ENCODE measurements at places on chromosomes 3 and 15.
A peak's percentile ranks its signal among the peaks of the same experiment; 100 is the strongest.

DNA sequence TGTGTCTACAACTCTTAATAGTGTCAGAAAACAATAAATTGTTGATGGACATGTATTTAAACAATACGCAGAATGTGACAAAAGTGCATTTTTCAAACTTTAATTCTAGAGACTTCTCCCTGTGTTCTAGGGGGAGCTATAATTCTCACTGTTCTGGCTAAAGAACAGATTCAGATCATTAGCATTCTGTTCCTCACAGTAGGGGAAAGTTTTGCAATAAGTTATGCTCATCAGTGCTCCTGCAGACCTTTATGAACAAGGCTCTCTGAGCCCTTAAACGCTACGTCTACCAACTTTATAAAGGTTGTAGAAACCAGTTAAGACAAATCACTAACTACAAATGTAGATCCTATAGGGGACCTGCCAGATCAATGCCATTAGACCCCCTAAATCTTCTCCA, 444.2 kb downstream of the SQOR start:
- no peak for DNase-seq

GRCh38 chr15:90037961-90038631, 37.0 kb downstream of the ZNF710 start:
- DNase-seq: peak; percentile 70

DNA sequence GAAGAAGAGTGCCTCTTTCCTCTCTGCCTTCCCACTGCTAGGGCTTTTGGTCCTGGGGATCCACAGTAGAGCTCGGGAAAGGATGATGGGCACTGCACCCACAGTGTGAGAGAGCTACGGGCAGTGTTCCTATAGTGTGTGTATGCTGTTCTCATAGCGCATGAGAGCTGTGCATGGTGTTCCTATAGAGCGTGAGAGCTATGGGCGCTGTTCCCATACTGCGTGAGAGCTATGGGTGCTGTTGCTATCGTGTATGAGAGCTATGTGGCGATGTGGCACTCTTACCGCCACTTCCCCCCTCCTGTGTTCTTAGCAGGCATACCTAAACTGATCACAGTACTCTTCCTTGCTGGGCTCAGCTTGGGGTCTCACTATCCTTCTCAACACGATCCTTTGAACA, 213.5 kb downstream of the EDEM1 start:
- DNase-seq: no peak

DNA sequence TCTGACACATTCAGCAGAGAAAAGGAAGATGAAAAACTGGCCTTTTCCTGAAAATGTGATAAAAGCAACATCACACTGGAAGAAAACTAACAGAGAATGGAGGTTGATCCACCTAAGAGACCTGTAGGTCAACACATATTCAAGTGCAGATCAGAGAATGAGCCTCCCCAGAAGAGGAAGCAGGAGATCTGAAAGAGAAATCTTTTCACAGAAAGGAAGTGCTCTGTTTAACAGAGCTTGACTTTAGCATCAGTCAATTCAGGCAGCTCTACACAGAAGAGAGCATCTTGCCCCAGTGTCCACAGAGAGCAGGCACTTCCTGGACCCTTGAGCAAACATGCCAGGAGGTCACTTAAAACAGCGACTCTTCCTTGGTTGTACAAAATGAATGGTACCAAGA, 655.4 kb upstream of the GBE1 start:
- no peak for DNase-seq

DNA sequence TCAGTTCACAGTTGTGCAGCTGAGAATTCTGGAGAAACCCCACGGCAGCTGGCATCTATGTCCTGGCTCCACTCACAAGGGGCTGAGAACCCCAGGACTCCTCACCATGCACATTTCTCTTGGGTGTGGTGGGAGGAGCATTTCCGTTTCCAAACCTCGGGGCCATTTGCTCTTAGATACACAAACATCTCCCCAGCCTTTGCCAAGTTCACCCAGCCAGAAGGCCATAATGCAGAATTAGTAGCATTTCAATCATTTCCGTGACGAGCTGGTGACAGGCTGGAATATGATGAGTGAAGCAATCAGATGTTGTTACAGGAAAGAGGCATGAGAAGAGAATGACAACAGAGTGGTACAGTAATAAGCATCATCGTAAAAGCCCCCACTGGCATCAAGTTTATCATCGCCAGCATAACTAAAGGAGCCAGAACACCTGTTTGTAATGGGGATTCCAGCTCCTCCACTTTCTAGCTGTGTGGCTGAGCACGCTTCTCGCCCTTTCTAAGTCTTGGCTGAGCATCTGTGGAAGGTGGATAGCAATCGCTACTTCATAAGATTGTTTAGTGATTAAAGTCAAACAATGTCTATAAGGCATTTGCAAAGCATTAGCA, 82.0 kb downstream of the LIPC start:
- DNase-seq: no peak

GRCh38 chr3:108380128-108380795, 83.9 kb downstream of the HHLA2 start:
- DNase-seq: no peak

DNA sequence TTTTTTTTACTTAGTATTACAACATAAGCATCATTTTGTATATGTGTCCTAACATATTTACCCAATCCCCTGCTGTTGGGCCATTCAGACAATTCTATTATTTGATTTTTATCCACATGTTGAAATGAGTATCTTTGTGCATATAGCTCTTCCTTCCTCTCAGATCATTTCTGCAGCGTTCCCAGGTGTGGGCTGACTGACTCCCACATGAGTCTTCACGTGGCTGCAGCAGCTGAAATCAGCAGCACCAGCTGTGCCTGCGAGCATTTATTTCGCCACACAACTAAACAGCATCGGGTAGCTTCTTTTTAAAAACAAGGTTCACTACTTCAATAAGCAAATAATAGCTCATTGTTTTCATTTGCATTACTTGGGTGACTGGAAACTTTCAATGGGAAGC, 44.5 kb upstream of the PDE8A start:
- DNase-seq: no peak

- no peak for DNase-seq
Observed at GRCh38 chr15:66855041-66855440, 153.0 kb downstream of the SMAD6 start.

DNA sequence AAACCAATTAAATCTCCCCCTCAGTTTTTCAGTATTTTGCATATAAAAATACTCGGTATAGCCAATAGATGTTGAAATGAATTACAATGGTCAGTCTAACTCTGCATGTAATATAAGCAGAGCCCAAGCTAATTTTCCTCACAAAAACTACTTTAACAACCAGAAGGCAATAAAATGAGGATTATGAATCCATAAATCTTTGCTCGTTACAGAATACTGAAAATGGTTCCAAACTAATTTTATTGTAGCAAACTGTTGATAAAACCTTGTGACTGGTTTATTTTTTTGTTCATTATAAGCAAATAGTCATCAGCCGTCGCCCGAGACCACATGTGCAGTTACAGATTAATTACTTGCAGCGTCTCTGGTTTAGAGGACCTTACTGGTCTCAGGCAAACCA, 183.2 kb downstream of the SSR3 start:
- DNase-seq: no peak

DNA sequence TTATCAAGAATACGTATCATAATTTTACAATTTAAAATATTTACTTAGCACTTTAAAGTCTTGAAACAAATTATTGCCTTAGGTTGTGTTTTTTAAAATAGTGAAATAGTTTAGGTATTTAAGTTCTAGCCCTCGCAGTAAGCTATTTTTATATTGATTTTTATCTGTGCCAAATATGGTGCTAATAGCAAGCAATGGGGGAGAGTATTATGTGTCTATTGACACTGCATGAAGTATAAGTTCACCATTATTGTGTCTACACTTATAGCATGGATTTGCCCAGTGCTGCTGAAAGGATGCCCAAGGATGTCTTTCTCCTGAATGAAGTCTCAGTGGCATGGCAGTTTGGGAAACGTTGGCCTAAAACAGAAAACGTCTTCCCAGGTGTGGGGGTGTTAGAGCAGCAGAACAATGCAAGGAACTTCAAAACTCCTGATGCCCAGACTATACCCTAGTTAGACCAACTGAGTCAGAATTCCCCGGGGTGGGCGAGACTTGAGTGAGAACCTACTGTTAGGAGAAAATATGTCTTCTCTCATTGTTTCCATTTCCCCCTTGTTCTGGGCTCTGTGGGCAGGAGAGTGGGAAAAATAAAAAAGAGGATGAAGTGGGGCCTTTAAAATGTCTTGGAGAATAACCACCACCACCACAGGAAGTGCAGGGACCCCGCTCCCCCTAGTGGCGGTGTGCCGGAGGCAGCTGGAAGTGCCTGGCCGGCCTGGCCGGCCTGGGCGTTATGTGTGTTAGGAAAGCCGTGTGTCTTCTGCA, 104.2 kb upstream of the SLC7A14 start:
- peak; percentile 50 for DNase-seq

DNA sequence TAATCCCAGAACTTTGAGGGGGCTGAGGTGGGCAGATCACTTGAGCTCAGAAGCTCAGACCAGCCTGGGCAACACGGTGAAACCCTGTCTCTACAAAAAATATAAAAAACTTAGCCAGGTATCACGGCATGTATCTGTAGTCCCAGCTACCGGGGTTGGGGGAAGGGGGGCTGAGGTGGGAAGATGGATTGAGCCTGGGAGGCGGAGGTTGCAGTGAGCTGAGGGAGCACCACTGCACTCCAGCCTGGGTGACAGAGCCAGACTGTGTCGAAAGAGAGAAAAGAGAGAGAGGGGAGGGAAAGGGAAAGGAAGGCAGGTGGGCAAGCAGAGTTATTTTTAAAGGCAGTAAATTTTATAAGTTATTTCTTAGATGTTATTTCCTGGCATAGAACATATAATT, 368.1 kb downstream of the ULK4 start:
- no peak for DNase-seq

DNA sequence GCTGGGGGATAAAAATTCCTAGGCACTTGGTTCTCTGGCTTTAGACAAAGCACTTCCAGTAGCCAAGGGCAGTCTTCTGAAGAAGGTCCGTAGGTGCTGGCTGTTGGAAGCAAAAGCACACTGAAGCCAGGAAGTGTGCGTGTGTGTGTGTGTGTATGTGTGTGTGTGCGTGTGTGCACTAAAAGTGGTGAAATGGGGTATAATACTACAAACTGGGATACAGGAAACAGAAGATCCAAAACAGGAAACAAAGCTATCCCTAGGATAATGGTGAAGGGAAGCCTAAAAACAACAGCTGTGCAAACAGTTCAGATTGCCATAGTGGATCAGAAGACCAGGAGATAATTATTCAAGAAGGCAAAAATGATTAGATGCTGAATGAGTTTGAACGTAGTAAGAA, 103.4 kb downstream of the IL20RB start:
- no peak for DNase-seq

- DNase-seq: no peak
Observed at GRCh38 chr3:195227871-195228270, 43.1 kb downstream of the XXYLT1 start.

DNA sequence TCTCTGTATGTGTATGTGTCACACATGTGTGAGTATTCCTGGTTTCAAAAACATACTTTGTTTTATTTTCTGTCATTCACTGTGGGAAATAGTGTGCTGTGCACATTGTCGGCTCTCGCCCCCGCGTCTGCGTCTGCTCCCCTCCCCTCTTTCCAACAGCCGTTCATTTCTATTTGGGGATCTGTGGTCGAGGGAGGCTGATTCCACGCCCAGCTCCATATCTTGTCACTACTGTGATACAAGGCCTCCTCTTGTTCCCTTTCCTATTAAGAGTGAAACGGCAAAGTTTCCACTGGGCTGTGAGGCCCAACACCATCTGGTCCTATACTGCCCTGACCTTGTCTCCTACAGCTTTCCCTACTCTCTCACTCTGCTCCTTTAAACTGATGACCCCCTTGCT, 172.5 kb upstream of the LRIG1 start:
- no peak for DNase-seq

DNA sequence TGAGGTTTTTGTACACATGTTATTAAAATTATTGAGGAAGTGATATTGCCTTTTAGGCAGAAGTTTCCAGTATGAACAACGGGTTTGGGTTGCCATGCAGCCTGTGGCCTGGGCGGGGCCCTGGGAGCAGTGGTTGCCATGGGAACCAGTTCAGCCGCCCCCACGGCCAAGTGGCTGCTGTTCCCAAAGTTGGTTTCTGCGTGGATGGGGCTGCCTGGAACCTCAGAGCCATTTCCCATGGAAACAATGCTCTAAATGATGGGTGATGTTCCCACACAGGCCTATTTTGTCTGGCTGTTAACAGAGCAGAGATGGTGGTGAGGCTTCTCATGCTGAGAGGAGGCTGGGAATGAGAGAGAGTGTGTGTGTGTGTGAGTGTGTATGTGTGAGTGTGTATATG, 19.5 kb downstream of the MRAS start:
- no peak for DNase-seq

- DNase-seq: no peak
Observed at GRCh38 chr3:43015991-43016865, 37.1 kb downstream of the GASK1A start.

DNA sequence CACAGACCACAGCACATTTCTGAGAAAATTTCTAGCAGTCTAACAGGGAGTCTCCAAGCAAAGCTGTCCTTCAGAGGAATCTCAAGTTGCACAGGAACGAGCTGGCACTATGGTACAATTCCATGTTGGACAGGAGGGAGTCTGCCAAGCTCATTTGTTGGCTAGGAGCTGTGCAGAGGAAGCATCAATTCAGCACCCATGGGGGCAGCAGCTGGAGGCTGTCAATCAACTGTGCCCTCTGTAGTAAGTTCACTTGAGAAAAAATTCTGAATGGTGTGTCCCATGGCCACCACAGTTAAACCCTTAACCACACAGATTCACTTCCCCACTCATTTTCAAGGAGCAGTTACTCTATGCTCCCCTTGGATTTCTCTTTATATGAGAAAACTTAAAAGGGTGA, 298.5 kb upstream of the PPP2R3A start:
- DNase-seq: no peak

GRCh38 chr3:23713641-23714040, 92.1 kb upstream of the UBE2E1 start:
- DNase-seq: no peak

DNA sequence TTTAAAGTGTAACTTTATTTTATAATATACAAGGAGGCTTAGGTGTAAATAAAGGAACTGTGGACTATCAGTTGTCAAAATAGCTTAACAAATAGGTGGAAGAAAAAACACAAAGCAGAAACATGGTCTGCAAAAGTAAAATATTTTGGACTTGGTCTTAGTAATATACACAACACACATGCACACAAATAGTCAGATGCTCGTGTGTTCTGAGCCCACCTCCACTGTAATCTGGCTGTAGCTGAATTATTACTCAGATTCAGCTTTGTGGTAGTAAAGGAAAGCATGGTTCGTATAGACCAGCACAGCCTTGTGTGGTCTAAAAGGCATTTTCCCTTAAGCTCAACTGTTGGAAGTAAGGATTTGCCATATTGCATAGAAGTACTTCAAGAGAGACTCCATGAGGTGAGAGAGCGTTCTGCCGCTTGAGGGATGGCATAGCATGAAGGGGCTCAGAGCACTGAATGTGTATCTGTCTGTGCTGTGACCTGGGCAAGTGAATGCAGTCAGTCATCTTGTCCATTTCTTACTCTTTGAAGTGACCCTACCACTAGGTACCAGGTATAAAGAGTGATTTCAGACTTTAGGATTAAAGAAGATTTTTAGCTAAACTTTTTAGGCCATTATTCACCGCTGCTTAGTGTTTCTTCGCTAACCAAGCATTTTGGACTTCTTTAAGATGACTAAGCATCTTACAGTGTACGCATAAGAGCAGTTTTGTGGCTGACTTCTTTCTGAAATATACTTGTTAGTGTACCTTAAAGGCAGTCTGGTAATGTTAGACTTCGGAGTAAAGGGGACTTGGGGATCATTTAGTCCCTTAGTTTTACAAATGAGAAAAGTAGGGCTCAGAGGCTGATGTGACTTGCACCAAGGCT, 15.2 kb downstream of the TPM1 start:
- no peak for DNase-seq

- DNase-seq: peak; percentile 51
Observed at GRCh38 chr3:115146418-115147328, at the start of gene ZBTB20. TSS of gene ZBTB20 (minus strand) at chr3:115147288.
